ENCODE measurements at places on chromosomes 7 and 10.

DNA sequence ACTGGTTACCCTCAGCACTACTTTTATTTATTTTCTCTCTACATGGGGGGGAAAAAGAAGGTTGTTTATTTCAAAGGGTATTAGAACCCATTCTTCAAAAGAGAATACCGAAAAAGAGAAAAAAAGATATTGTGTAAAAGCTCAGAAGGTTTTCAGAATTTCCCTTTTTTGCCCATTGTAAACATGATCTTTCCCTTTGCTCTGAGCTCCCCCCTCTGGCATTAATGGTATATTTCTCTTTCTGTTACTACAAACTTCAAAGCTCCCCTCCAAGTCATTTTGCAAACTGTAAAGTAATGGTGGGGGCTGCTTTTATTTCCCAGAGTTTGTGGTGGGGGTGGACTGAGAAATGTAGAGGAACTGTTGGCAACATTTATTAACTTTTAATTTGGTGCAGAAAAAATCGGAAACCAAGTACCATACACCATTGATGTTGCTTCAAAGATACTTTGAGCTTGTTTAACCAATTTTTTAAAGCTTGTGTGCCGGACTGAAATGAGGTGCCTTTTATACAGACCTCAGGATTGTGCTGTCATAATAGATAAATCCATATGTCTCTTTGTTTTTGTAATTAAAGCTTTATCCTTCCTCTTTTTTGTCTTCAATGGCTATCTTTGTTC, 181.5 kb downstream of the EXOC4 start:
- DNase-seq: no peak

DNA sequence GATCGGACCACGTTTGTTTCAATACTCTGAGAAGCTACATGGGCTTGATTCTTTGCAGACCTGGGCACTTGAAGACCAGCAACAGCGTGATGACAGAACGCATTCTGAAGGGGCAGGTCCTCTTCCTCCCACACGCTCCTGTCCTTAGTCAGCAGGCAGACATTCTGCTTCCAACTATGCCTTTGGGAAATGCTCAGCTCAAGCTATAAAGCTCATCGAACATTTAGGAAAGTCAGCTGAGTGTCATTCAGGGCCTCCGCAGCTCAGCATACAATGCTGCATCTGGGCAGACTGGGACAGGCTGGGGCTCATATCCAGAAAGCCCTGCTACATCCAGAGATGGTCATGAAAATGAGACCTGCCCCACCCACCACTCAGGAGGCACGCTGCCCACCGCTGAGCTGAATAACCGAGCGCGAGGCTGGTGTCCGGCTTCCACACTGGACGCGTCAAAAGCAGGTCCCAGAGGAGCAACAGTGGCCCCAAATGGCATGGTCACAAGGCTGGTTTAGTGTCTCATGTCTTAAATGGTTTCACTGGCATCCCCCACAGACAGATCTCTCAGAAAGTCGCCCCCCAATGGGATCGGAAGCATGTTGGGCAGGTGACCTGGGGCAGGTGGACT, 274.0 kb downstream of the DNAJB6 start:
- DNase-seq: no peak

DNA sequence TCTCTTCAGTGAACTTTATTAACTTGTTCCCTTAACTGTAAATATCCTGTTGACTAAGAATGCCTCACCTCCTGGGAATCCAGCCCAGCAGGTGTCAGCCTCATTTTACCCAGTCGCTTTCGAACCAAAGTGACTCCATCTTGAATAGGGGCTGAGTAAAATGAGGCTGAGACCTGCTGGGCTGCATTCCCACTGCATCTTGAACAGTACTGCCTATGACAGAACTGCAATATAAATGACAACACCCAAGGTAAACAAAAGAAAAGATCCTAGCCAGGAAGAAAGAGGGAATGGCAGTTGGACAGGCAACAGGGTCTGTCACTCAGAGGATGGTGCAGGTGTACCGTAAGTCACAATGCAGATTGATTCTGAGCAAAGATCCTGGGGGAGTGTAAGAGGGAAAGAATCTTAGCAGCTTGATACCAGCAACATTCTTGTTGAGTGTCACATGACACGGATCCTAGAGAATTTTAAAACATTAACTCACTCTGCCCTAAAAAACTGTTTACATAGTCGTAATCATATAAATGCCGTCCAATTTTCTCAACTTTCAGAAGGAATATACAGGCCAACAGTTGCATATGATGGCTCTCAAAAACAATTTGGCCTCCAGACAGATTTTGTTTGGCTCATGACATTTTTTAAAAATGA, 4.4 kb upstream of the FAM107B start:
- DNase-seq: no peak

DNA sequence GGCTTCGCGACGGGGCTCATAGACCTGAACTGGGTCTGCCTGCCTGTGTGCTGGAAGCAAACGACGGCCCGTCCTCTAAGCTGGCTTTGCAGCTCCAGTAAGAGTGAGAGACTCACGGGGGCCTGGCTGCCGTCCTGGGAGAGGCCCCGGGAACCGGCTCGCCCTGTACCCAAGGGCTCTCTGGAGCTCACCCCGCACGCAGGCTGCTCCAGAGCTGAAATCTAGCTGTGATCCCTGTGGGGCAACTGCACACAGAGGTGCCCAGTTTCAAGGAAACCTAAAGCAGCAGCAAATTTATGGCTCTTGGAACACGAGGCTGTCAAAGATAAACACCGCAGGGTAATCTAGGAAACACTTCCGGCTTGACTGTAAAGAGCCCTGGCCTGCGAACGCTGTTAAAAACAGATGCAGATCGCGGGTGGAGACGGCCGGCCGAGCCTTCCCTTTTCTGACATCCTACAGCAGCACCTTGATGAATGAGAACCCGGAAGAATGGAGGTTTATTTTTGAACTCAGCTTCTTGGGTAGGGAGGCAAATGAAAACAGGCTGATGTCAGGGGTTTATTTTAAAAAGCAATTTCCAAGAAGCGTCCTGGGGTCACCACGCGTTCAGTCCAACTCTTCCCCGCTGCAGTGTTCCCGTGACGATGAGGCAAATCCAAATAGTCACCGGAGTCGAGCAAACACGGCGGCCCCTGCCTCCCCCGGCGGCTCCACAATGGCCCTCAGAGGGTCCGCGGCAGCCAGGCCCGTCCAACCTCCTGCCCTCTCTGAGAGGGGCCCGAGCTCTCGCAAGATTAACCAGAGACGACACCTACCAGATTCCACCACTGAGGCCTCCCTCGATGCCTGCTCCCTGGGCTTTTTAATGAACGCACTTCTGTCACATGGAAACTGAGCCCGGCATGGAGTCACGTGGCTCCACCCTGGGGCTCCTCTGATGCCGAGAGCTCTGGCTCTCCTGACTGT, 29.6 kb downstream of the AMZ1 start:
- DNase-seq: no peak

DNA sequence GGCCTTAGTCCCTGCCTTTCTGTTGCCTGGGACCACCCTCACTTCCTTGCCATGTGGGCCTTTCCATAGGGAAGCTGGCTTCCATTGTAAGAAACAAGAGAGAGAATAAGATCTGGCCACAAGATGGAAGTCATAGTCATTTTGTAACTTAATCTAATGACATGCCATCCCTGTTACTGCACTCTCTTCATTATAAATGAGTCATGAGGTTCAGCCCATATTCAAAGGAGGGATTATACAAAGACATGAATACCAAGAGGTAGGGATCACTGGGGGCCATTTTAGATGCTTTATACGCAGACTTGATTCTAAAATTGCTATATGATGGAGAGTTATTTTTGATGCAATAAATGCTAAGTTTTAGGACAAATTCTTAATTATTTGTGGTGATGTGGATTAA, 75.2 kb upstream of the CELF2 start:
- no peak for DNase-seq

DNA sequence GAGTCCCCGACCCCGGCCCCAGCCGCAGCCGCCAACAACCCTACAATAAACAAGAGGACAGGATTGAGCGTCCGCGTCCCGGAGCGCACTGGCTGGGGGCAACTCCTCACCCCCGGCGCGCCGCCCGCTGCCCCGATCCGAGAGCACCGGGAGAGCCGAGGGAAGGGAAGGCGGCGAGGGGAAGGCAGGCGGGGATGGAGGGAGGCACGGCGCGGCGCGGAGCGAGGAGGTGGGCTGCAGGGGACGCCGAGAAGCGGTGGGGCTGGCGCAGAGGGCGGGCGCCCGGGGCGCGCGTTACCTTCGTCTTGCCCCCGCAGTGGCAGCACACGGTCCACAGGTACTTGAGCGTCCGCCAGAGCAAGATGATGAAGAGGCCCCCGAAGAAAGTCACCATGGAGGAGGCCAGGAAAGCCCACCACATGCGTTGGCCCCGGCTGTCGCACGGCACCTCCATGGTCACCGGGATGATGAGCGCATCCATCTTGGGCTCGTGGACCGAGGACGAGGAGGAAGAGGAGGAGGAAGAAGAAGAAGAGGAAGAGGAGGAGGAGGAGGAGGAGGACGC, 559 bp downstream of the KCNMA1 start:
- no peak for DNase-seq

GRCh38 chr7:129741743-129742213, 130.3 kb downstream of the NRF1 start:
- DNase-seq: no peak

GRCh38 chr10:72834183-72834825, 59.2 kb upstream of the OIT3 start:
- DNase-seq: no peak

- no peak for DNase-seq
These were observed 18.3 kb downstream of the C7orf25 start for GRCh38 chr7:42893346-42894240.

- DNase-seq: no peak
These were observed 110.1 kb downstream of the TPST1 start for GRCh38 chr7:66315192-66315591.

DNA sequence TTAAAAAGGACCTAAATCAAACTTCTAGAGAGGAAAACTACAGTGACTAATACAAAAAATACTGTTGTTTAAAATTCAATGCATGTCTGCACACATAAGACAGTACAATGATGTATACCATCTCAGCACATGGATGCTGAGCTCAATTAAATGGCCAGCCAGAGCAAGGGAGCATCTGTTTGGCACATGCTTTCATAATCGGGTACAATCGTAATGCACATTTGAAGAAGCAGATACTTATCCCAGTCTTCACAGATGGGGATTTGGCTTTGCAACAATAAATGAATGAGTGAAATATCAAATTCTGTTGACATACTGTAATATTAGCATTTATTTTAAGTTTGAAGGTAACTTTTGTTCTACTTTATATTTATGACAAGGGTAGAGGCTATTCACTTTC, 187.8 kb downstream of the CRPPA start:
- DNase-seq: no peak

- no peak for DNase-seq
These were observed 143.1 kb upstream of the KLF6 start for GRCh38 chr10:3928078-3928477.

GRCh38 chr7:45454771-45455170, 119.4 kb upstream of the ADCY1 start:
- no peak for DNase-seq

- DNase-seq: no peak
These were observed 10.8 kb downstream of the KCNH2 start for GRCh38 chr7:150967349-150967748.

All from activated CD8-positive, alpha-beta memory T cell treated with anti-CD3 and anti-CD28 coated beads, Interleukin-2, amount 50 U/mL, for 48 hours (primary cell).